CD8-positive, alpha-beta T cell (primary cell): ENCODE measurements at places on chromosomes 3 and 15.

DNA sequence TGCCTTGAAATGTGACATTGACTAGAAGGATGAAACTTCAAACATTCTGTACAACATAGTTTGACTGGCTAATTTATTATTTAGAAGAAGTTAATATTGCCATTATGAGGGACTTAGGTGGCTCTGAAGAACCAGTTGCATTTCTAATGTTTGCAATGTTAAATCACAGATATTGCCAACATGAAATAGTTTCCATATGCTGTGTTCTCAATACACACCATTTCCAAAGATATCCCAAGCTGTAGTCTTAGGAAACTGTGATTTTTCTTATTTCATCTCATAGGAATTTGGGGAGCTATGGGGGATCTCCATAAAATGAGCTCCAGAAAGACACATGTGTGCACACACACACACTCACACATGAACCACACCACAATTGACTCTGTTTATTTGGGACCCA lies 36.3 kb downstream of the ALG1L2 start:
- DNase-seq, result no peak

GRCh38 chr3:155391104-155391503 lies 97.6 kb upstream of the STRIT1 start:
- no peak for DNase-seq

- no peak for DNase-seq
Observed at GRCh38 chr3:65438096-65438495, 600.6 kb downstream of the MAGI1 start.

DNA sequence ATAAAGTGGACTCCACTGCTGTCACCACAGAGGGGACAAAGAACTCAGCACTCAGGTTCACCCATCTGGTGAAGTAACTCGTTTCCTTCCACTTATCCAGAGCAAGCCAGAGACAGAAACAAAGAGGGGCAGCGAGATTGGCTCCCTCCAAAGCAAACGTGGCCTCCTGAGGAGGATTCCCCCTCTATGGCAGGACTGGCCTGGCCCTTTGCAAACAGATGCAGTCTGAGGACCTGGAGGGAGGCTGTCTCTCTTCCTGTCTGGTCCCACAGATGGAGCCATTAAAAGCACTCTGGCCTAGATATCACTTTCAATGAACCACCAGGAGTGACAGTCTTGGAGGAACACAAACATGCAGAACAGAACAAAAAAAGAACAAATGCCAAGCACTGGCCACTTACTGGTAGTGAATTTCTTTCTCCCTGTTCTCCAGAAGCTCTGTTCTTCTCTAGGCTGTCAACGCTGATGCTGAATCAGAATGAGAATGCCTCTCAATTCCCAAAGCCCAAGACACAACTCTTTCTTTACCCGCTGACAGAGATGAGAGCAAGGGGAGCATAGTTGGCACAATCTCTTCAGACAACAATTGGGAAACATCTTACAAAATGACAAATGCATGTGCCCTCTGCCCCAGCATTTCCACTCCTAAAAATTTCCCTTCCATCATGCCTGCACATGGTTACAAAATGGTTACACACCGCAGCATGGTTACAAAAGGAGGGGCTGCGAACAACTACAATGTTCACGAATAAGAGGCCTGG lies 14.3 kb downstream of the KLHL25 start:
- DNase-seq, result no peak

- no peak for DNase-seq
Observed at GRCh38 chr15:27433604-27434003, 462.6 kb downstream of the GABRG3 start.

- no peak for DNase-seq
Observed at GRCh38 chr3:72223116-72223515, 438.2 kb upstream of the PROK2 start.

DNA sequence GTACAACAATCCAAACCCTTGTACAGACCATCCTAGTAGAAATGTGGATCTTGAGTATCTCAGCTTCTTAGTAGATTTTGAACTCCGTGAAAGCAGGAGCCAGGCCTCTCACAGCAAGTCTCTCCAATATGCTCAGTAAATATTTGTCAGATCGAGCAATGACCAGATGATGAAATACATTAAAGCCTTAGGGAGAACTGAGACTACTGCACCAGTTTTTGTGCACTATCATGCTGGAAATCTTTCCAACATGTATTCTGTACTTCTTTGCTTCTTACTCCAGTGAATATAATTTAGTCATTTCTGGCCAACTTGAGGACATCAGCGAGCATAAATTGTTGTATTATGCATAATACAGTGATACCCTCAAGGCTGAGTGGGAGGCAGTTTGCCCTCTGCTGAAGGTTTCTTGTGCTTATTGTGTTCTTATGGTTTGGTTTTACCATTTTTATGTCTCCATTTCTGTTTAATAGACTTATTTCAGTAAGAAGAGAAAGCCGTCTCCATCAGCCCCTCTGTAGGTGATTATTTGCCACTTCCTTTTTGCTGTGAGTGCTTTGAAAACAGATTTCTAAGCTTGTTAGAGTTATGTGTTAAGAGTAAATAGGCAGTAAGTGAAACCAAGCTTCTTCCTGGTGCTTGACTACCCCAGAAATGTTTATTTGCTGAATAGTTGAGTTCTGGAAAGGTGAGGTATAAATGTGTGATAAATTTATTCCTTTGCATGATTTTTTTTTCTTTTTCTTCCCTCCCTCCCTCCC lies 147.1 kb downstream of the PGPEP1L start:
- DNase-seq, result no peak

- no peak for DNase-seq
Observed at GRCh38 chr3:135051409-135051973, 256.4 kb downstream of the EPHB1 start.

DNA sequence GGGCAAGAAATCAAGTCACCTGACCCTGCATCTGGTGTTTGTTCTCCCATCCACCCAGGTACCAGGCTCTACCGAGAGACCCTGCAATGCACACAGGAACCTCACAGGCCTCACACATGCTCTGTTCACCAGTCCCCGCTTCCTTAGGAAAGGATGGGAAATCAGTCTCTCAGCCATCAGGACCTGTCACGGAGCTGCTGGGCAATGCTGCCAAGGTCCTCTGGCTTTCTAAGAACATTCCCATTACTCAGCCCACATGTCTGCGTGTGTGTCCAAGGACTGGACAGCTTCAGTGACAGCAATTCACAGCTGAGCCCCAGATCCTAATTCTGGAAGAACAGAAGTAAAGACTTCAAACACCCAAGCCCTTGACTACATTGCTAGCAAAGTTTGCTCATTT lies 6.5 kb upstream of the SRGAP3 start:
- no peak for DNase-seq

DNA sequence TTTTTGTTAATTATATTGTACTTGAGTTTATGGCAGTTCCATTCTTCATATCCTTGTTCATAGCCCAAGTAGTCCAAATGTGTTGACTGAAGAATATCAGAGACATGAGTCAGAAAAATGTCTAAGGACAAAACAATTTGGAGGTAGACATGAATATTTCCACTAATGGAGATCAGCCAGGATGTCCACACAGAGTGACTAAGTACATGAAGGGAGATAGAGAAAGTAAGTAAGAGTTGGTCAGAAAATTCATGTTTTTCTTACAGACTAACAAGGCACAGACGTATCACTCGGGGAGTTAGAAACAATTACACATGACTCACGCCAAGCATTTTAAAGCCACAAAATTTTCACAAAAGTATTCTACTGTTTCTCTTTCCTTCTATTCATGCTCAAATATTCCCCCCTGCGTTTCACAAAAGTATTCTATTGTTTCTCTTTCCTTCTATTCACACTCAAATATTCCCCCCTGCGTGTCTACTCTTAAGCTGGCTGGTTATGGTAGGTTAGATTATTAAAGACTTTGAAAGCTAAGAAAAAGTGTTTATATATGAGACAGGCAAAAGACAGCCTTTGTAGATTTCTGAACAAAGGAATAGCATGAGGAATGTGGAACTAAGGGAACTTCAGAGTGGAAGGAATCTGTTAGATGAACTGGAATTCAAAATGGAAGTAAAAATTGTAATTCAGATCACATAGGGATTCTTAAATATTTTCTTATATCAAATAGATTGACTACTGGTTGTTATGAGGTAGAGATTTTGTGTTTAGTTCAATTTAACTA lies 648.7 kb upstream of the CCDC54 start:
- DNase-seq, result no peak

- DNase-seq, result no peak
Observed at GRCh38 chr15:65611888-65612615, 1.1 kb upstream of the INTS14 start.

- no peak for DNase-seq
Observed at GRCh38 chr3:32583708-32584107, 13.1 kb upstream of the DYNC1LI1 start.

DNA sequence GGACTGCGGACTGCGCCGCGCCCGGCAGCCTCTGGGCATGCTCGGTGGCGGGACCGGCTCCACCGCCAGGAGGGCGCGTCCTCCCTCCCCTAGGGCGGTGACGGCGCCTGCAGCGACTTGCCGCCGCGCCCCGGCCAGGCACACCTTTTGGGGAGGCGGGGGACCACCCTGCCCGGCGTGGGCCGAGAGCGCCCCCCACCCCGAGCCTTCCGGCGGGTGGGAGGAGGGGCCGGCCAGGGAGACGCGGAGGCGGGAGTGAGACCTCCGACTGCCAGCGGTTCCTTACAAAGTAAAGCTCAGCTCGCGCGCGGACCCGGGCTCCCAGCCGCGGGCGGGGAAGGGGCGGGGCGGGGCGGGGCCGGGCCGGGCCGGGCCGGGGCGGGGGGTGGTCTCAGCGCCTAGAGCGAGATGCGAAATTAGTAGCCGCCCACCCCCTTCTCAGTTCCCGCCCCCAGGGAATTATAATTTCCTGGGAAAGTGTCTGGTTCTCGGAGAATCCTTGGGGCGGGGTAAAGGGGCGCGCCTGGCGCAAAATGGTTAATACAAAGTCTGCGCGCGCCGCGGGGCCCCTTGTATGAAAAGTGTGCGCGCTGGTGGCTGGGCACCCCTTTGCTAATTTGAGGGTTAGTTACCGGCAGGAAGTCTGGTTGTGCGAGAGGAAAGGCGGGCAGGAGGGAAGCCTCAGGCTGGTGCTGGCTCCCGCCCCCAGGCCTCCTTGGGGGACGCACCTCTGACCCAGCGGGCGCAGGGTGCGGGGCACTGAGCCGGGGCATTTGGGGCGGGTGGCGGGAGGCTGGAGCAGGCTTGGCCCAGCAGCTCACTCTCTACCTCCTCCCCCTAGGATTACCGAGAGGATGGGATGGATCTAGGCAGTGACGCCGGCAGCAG lies 224.8 kb upstream of the IL12A start:
- no peak for DNase-seq

DNA sequence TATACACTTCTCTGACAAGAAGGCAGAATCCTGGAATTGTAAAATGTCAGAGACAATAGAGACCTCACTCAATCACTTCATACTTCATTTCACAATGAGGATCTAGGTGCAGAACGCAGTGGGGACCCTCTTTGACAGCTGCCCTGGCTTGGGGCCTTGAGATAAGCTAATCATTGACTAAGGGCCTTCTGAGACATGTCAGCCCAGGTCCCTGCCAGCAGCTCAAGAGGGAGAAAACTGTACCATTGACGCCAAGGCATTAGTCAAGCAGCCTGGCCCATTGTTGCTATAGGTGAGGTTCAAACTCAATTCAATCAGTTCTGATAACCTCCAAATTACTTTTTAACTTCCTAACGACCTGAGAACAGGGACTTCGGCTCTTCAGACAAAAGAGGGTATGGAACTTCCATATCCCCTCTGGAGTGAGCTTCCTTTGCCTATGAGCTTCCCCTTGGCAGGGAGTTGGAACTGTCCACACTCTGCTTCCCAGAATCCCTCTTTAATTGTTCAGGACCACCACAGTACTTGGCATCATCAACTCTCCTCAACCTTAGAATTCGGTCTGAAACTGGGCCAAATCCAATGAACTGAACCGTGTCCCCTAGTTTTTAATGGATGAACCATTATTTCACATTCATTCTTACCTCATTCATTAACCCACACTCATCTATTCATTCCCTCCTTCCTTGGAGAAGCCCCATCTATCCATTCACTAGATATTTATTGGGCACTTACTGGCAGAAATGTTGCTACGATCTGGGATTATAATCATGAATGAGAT lies 1.5 kb upstream of the CYP8B1 start:
- DNase-seq, result no peak

DNA sequence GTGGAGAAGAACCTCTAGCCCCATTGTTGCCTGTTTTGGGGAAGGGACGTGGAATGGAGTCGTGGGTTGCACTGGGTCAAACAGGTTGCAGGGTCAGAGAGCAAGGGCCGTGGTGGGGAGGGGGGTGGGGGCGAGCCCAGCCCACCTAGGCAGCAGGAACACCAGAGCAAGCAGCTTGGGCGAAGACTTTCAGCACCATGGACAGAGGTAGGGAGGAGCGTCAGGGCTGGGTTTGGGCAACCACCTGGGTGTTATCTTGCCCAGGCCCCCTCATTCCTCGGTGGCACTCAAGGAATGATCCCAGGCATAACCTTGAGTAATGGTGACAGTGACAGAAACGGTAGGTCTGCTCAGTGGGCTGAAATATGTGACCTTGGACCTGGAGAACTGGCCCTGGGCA lies 45.9 kb upstream of the TMEM115 start:
- peak; percentile 29 for DNase-seq

GRCh38 chr15:55770806-55771205 lies 27.9 kb upstream of the PRTG start:
- DNase-seq, result no peak

DNA sequence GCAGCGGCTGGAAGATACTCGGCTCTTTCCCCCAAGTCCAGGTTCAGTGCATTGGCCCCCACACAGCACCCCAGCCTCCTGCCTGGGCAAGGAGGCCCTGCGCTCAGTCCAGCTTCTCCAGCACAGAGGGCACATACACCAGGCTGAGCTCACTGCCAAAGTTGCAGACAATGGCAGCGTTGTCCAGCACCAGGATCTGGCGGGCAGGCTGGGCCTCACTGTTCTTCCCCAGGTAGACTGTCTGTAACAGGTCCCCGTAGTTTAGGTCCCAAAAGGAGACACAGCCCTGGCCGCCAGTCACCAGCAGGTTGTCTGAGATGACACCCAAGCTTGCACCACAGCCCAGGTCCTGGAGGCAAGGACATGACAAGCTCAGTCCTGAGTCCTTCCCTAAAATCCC lies 32.9 kb downstream of the PTPN23 start:
- no peak for DNase-seq

GRCh38 chr15:34206011-34206410 lies 3.9 kb downstream of the KATNBL1 start:
- no peak for DNase-seq

- no peak for DNase-seq
Observed at GRCh38 chr15:53046153-53046790, 256.1 kb upstream of the ONECUT1 start.

GRCh38 chr15:27278761-27279160 lies 307.8 kb downstream of the GABRG3 start:
- no peak for DNase-seq

DNA sequence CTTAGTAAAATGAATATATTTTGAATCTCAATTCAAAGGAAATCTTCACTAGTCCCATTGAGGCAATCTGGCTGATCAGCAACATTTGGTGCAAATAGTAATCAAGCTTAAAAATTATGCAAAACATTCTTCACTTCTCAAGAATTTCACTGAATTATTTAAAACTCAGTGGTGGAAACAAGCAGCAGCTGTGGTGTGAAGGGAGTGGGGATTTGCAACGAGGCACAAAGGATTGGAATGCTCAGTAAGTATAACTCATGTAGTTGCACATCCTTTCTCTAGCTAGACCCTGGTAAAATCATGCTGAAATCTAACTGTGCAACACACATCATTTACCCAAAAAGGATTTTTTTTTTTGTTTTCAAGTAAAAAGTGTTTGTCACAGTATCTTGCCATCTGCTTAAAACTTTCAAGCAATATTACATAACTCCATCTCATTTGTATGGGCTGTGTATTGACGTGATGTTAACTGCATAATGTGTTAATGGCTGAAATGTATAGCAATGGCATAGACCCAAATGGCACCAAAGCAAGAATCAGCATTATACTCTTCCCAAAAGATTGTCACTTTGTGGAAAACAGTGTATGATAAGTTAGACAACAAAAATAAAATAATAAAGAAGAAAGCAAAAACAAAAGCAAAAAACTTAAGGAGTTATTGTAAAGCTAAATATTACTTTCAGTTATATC lies 816.6 kb downstream of the EPHA3 start:
- DNase-seq, result no peak
